NCI-H774 (cell line): ENCODE measurements at places on chromosomes 3 and 15.

- DNase-seq: no peak
Measured at GRCh38 chr3:59688636-59689035, 638.8 kb upstream of the CFAP20DC start.

- peak; percentile 8 for DNase-seq
Measured at GRCh38 chr3:72661115-72661457, 187.2 kb downstream of the SHQ1 start.

DNA sequence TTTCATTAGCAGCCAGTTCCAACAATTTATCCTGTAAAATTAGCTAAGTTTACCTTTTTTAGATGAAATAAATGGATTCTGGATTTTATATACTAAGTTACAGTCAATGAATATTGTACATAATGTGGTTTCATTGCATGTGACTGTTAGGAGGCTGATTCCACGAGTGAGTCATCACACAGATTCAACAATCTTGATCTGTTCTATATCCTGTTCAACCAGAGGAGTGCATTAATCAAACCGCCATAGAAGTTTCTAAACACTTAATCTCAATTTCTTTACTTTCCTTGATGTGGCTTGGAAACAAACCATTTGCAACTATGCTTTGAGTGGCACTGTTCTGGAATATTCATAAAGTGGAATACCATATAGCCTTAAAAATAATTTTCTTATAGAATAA, 15.3 kb downstream of the DNAJC13 start:
- no peak for DNase-seq

GRCh38 chr3:55646121-55646520, 159.0 kb upstream of the WNT5A start:
- no peak for DNase-seq

- no peak for DNase-seq
Measured at GRCh38 chr15:80317389-80318182, 65.6 kb upstream of the CTXND1 start.

GRCh38 chr15:68888419-68888818, 41.9 kb upstream of the SPESP1 start:
- no peak for DNase-seq

GRCh38 chr3:14389166-14389606, 13.2 kb upstream of the SLC6A6 start:
- no peak for DNase-seq

- no peak for DNase-seq
Measured at GRCh38 chr3:129937717-129938116, 36.8 kb upstream of the TRH start.

- peak; percentile 33 for DNase-seq
Measured at GRCh38 chr3:130759692-130760338, 13.2 kb upstream of the PIK3R4 start.

DNA sequence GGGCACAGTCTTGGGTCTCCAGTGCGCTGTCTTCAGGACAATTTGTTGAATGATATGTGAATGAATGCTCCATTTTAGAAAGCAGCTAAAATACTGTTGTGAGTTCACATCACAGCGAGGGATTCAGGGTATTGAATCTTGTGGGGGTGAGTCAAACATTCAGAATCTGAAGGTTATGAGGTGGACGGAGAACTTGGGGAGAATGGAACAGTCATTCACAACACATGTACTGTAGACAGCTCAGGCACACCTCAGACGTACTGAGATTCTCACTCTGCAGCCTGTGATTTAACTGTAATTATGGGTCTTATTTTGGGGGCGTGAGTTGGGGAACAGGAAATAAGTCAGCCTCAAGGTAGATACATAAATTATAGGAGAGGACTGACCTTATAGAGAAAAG, 13.9 kb downstream of the CRYBG3 start:
- DNase-seq: no peak

DNA sequence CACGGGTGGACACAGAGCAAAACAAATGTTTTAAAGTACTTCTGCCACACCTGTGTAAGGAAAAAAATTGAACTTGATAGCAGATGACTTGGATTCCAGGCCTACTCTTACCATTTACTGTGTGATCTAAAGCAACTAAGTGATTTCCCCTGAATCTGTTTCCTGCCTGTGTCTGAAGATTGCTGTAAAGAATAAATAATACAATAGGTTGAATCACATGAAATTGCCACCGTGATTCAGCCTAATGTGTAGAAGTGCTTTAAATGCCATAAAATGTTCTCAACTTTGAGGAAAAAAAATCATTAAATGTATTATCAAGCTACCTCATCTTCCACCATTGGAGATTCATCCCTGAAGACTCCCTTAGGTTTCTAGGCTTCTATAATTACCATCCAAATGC, 27.6 kb upstream of the NUDT16 start:
- no peak for DNase-seq

DNA sequence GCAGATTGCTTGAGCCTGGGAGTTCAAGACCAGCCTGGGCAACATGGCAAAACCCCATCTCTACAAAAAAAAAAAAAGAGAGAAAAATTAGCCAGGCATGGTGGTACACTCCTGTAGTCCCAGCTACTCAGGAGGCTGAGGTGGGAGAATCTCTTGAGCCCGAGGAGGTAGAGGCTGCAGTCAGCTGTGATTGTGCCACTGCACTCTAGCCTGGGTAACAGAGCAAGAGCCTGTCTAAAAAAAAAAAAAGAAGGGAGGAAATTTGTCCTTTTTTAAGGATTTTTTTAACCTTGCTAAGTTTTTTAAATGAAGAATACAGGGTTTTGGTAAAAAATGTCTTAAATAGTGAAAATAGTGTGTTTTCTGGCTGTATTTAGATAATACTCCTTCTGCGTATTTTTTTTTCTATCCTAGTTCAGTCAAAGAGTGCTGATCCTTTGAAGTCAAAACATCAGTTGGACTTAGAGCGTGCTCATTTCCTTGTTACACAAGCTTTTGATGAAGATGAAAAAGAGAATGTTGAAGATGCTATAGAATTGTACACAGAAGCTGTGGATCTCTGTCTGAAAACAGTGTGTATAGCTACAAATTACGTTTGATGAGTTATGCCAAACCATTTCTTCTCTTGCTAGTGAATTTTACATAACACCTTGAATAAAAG, 11.1 kb downstream of the CAPN7 start:
- DNase-seq: no peak

- DNase-seq: no peak
Measured at GRCh38 chr3:182342252-182342651, 451.1 kb upstream of the ATP11B start.

- DNase-seq: no peak
Measured at GRCh38 chr3:48268936-48269561, 28.1 kb downstream of the ZNF589 start.

DNA sequence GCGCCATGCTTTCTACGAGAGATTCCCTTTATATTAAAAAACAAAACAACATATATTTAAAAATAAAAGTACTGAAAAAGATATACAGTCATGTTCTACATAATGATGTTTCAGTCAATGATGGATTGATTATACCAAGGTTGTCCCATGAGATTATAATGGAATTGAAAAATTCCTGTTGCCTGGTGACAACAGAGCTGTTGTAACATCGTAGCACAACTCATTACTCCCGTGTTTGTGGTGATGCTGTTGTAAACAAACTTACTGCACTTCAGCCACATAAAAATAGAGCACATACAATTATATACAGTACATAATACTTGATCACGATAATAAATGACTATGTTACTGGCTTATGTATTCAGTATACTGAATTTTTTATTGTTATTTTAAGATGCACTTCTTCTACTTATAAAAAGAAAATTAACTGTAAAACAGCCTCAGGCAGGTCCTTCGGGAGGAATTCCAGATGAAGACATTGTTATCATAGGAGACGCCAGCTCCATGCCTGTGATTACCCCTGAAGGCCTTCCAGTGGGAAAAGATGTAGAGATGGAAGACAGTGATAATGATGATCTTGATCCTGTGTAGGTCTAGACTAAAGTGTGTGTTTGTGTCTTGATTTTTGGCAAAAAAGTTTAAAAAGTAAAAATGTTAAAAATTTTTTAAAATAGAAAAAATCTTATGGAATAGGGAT, 11.7 kb downstream of the CCR1 start:
- DNase-seq: no peak

DNA sequence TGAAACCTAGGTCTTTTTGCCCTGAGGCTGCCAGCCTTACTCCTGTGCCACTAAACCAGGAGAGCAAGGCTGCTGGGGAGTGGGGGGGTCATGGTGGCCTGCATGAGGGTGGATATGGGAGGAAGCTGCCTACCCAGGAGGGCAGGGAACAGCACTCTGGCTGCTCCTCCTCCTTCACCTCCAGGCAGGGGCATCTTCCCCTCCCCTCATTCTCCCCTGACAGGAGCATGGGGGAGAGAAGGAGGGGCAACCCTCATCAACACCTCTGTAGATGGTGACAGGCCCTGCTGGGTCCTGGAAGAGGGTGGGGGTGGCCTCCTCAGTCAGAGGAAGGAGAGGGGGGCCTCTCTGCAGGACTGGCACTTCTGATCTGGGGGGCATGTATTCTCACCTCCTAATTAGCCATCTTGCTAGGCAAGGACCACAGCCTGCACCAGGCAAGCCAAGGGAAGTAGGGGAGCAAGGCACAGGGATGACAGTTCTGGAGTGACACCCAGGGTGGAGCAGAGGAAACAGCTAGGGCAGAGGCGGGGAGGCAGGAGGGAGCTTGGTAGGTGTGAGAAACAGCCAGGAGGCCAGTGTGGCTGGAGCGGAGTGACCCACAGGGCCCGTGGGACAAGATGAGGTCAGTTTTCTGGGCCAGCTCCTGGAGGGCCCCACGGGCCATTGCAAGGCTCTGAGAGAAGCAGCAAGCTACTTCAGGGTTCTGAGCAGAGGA, 4.9 kb downstream of the CCDC33 start:
- DNase-seq: no peak

- DNase-seq: no peak
Measured at GRCh38 chr3:52983336-52983807, 62.5 kb downstream of the SFMBT1 start.

DNA sequence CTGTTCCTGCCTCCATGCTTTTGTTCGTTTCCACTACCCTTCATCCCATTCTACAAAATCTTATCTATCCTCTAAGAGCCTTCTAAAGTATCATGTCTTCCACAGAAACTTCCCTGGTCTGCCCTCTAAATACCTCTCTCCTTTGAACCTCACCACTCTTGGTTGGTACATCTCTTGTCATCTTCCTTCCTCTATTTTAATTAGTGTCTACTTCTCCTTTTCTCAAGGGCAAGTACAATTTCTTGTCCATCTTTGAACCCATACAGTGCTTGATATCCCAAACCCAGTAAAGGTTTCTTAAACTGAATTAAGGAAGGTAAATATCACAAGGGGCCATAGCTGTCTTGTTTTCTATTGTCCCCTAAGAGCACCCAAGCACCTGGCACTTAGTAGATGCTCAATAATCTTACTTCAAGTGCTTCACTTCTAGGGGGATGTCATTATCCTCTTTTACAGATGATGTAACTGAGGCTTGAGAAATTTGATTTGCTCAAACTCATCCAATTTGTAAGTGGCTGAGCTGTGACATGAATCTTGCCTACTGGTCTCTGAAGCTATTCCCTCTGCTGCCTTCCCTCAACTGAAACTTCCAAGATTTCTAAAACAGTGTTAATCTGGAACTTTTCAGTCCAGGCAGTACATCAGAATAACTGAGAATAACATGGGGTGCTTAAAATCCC, 2.6 kb upstream of the DAPK2 start:
- DNase-seq: no peak

DNA sequence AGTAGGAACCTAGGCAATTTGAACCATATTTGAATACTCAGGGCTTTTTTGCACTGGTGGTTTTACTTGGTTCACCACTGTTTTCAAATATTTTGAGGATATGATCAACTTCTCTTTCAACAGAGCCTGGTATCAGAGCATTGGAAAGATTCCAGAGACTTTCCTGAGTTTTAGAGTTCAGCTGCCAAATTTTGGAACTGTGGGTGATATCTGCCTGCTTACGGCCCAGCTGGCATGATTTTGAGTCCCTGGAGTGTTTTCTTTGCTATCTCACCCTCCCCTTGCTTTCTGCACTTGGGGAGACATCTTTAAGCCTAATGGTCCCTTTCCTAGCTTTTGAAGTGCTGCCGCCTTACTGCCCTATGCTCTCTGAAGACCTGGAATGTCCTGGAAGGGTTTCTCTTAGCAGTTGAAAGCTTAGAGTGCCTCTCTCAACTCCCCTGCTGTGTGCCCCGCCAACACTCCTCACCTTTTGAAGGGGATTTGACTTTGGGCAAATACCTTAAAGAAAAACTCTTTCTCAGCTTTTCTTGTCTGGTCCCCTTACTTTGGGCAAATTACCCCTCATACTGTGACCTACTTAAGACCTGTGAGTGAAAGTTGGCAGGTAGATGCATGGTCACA, 539.1 kb downstream of the MFSD1 start:
- DNase-seq: no peak

GRCh38 chr15:32646291-32646690, 4.8 kb downstream of the SCG5 start:
- no peak for DNase-seq

GRCh38 chr3:42683875-42684598, 1.3 kb upstream of the KLHL40 start:
- no peak for DNase-seq

GRCh38 chr3:9254764-9255163, 5.3 kb upstream of the SRGAP3 start:
- no peak for DNase-seq

DNA sequence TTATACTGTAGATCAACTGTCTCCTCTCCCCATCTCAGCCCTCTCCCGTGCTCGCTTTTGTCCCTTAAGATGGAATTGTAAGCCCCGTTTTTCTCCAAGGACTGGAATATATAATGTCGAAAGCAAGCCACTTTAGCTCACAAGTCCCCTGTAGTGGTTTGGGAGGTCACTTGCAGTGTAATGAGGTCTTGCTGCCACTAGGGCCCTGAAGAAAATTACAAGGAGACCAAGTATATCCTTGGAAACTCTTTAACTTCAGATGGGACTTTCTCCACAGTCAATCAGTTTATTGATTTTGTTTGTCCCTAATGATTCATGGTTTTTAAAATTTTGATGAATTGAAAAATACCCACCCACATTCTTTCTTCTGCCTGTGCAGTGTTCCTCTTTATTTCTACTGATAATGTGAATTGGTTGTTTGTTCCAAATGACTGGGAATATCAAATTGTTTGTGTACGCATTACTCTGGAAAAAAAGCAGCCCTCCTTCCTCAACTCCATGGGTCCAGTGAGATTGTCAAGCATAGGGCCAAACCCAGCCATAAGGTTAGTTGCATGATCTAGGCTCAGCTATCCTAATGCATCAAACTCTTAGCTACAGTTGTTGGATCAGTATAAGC, 294.8 kb downstream of the MCTP2 start:
- DNase-seq: no peak
